ENCODE measurements at places on chromosomes 3 and 15. TPM values are rescaled to one million over a fixed set of nuclear protein-coding genes. Genes with fewer than 3 reads are reported as not detected.

The ZBED2 gene
- not detected for total RNA-seq

DNA sequence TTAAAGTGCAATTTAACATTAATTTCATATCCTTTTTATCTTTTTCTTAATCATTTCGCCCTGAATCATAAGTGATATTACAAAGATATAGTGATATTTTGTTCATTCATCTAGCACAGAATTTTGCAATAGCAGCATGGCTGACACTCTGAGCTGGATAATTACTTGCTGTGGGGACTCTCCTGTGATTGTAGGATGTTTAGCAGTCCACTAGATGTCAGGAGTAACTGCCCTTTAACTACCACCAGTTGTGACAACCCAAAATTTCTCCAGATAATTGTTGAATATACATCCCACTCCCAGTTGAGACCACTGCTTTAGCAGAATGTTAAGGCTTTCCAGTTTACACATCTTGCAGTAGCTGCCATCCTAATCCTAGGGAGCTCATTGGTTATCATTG lies 196.8 kb upstream of the MBNL1 start:
- peak; percentile 17 for DNase-seq
- no peak overlapping the region for H3K27ac ChIP-seq
- no peak overlapping the region for H3K4me3 ChIP-seq
- H3K4me1 ChIP-seq: peaks cover 5% of the 10 kb centered on the region

DNA sequence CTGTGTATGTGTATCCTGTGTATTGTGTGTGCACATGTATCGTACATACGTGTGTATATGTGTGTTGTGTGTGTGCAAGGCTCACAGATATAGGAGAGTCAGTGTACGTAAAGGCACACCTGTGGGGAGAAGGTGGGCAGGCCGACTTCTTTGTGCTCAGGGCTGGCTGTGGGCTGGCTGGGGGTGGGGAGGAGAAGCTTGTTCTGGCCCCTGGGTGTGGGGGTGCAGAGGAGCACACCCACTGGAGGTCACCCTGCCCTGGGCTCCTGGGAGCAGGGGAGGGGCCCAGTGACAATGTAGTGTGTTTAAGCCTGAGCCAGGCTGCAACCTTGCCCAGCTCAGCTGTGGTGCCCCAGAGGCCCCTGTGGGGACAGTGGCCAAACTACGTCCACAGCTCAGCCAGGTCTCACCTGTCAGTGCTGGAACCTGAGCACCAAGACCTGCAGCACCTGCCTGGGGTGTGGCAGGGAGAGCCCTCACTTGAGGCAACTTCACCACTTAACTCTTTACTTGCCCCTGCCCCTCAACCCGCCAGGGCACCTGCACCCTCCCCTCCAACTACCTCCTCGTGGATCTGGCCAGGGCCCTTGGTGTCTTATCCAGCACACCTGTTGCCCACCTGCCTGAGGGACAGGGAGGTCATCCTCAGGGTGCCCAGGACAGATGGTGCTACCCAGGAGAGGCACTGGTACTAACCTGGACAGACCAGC lies 2.6 kb upstream of the HHATL start:
- H3K36me3 ChIP-seq: no peaks in the 10 kb centered on the region
- no peaks in the 10 kb centered on the region for H3K27me3 ChIP-seq
- no peak for DNase-seq
- no peak overlapping the region for H3K27ac ChIP-seq

DNA sequence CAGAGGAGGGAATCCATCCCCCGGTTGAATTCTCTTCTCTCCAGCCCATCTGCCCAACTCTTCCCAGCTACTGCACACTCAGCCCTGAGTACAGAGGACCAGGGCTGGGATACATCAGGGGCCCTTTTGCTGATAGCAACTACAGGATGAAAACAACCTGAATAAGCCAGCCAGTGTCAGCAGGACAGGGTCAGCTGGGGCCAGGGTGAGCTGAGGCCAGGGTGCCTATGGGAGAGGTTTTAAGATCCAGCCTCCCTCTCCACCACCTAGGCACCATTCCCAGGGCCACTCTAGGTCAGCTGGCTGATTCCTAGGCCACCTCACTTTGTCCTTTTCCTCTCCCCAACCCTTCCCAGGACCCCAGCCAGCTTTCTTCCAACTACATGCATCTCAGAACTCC lies 83.8 kb downstream of the MRPL46 start:
- no peak for DNase-seq
- H3K36me3 ChIP-seq: no peaks in the 10 kb centered on the region
- H3K4me3 ChIP-seq: no peak overlapping the region
- H3K4me1 ChIP-seq: no peaks in the 10 kb centered on the region

GRCh38 chr3:139694542-139694941 lies 16.8 kb upstream of the NMNAT3 start:
- H3K27me3 ChIP-seq: no peaks in the 10 kb centered on the region
- no peaks in the 10 kb centered on the region for H3K36me3 ChIP-seq
- no peak overlapping the region for H3K4me3 ChIP-seq
- no peak for DNase-seq
- H3K4me1 ChIP-seq: no peaks in the 10 kb centered on the region
- H3K27ac ChIP-seq: no peak overlapping the region
